ENCODE measurements at places on chromosomes 4 and X.

- DNase-seq = peak; percentile 53
These were observed 10.3 kb downstream of the GNL3L start for GRCh38 chrX:54540289-54540688.

DNA sequence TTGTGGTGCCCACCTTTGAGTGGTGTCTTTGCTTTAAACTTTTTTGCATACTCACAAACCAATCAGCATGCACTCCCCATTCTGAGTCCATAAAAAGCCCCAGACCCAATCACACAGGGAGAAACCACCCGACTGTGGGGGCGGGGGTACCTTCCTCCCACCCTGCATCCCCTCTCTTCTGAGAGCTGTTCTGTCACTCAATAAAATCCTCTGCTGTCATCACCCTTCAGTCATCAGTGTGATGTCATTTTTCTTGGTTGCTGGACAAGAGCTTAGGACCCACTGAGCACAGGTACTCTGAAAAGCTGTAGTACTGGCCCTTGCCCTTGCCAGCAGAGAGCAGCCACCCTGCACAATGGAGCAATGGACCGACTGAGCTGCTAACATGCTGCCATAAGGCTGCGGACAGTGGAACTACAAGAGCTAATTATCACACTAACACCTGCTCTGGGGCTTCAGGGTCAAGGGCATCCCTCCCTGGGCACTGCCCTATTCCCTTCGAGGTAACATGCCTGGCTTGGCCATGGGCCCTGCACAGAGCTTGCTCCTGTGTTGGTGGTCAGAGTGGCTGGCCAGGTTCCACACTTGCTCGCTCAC, 62.9 kb upstream of the PGRMC2 start:
- no peak for DNase-seq

- no peak for DNase-seq
These were observed 330.6 kb upstream of the F9 start for GRCh38 chrX:139199933-139200332.

DNA sequence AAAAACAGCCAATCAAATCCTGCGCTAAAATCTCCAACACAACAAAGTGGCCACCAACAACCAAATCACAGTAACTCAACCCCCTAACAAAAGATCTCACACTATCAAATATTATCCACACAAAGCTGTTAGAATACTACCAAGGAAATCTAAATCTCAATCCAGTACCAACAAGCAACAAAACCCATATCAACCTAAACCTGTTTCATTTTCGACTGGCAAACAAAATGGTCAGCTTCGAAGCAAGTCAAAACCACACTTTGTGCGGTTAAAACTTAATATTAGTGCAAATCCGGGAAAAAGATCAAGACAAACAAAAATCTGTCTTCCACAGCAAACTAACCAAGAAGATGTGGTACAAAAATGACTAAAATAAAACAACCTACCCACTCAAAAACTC, 28.7 kb upstream of the MUC7 start:
- DNase-seq = no peak

GRCh38 chrX:47030339-47030738, 47.9 kb upstream of the RGN start:
- DNase-seq = peak; percentile 70

DNA sequence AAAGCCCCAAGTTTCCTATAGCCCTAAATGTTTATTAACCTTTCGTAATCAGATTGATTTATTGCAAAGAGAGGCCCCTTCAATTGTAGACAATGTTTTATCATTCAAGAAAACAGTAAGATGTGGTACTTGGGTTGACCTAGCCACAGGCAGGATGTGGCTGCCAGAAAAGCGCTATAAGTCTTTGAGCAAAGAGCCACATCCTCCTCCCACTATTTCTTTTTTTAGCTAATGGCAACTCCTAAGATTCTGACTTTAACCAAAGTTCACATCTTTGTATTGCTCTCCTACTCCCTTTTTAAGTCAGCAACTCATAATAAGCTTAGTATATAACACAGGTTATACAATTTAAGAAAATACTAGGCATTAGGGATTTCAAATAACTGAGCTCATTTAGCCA, 70.7 kb upstream of the PPP3CA start:
- DNase-seq = no peak

- DNase-seq = peak; percentile 62
These were observed 65.9 kb upstream of the HPF1 start for GRCh38 chr4:169823685-169824084.

- DNase-seq = no peak
These were observed 15.8 kb downstream of the SMAD1 start for GRCh38 chr4:145497199-145498149.

GRCh38 chr4:120867506-120867905, 55.0 kb downstream of the PRDM5 start:
- DNase-seq = no peak

- peak; percentile 10 for DNase-seq
These were observed 23.6 kb downstream of the KIF4A start for GRCh38 chrX:70313503-70313902.

DNA sequence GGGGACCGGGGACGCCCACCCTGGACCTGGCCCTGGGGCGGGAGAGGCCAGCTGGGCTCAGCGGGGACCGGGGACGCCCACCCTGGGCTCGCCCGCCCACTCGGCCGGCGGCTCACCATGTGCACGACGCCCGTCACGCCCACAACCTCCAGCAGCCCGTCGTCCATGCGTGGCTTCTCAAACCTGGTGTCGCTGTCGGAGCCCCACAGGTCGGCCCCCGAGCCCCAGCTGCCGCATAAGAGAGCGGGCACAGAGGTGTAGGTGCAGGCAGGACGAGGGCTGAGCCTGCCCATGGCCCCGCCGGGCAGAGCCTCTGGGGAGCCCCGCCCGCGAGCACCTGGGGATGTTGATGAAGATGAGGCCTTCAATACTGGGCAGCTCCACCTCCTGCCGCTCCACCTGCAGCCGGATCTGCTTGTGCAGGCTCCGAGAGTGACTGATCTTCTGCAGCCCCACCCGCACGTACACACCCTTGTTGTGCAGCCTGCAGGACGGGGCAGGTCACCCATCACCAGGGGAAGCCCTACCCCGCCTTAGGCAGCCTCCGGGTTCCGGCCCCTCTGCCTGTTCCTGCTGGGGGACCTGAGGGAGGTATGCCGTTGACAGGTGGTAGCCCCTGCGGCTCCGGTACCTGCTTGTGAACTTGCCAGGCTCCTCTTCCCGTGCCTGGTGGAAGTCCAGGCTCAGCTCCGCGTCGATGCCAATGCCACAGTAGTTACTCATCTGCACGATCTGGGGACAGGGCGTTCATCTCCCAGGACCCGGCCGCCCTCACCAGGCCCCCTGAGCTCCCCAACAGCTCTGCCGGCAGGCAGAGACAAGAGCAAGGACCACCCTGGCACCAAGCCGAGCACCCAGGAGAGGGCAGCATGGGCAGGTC, 11.8 kb downstream of the DGKQ start:
- no peak for DNase-seq

- no peak for DNase-seq
These were observed 1091.8 kb upstream of the SLIT2 start for GRCh38 chr4:19159874-19160273.

DNA sequence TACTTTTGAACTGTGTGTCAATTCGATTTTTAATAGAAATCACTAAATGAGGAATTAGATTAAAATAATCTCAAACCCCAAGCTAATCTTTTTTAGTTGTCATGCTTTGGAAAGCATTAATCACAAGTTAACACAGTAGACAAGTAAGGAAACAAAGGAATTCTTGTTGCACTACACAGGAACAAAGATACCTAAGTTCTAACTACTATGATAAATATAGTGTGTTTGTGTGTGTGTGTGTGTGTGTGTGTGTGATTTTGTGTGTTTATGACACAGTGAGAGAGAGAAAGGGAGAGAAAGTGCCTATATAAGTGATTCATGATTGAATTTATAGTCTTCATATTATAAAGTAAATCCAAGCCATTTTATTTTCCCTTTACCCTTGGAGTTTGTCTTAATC, 931.4 kb downstream of the PCDH7 start:
- no peak for DNase-seq

GRCh38 chrX:86714441-86714840, 566.2 kb downstream of the DACH2 start:
- no peak for DNase-seq

GRCh38 chr4:119046263-119046662, 89.4 kb upstream of the MYOZ2 start:
- no peak for DNase-seq

- no peak for DNase-seq
These were observed 2629.2 kb downstream of the PCDH7 start for GRCh38 chr4:33349376-33349775.

- no peak for DNase-seq
These were observed 32.1 kb upstream of the VEGFD start for GRCh38 chrX:15416133-15416993.

- DNase-seq = peak; percentile 38
These were observed 4.0 kb downstream of the C4orf46 start for GRCh38 chr4:158667651-158668198.

GRCh38 chrX:111483881-111484280, 27.6 kb upstream of the SERTM2 start:
- no peak for DNase-seq

GRCh38 chrX:104195489-104196084, 29.3 kb downstream of the FAM199X start:
- peak; percentile 49 for DNase-seq

GRCh38 chr4:68433582-68433981, 13.7 kb upstream of the TMPRSS11E start:
- DNase-seq = no peak

DNA sequence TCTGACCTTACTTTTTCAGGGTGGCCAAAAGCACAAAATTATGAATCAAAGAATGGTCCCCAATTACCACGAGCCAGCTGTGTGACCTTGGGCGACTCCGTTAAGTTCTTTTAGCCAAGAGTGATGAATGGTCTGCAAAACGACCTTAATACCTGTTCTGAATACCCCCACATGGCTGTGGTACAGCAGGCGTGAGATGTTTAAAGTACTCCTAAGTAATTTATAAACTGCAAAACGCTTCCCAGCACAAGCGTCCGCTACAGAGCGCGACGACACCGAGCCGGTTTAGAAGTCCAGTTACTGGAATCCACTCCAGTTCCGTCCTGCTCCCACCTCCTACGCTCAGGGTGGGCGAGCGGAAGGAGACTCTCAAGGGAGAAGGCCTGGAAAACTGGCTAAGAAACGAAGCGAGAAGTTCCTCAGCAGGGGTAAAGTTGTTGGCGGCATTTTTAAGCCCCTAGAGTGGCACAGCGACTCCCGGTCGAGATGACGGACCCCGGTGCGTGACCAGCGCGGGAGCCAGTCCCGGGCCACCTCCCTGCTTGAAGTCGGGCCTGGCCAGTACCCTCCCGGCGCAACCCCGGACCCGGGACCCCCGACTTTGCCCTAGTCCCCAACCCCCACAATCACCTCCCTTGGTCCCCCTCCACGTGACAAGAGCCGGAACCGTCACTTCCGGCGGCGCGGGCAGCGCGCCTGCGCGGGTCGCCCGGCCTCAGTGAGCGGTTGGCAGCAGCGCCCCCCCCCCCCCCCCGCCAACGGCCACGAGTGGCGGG, 659 bp upstream of the BMP2K start:
- peak; percentile 90 for DNase-seq

GRCh38 chr4:32987111-32987510, 2266.9 kb downstream of the PCDH7 start:
- no peak for DNase-seq

DNA sequence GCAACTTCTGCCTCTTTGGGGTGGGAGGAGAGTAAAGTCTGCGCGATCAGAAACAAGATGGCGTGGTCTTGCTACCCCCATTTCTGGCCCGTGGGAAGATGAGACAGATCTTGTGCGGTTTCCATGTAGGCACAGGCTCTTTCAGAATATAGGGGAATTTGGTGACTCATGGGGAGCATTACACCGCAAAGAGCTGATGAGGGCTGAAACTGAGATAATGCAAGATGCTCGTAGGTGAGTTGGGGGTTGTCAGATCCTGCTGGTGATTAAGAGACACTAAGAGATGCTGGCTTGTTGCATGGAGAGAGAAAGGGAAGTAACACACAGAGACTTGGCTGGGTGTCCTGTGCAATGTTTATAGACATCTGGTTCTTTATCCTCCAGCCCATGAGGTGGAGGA, 1.5 kb downstream of the EVC start:
- DNase-seq = peak; percentile 18

DNA sequence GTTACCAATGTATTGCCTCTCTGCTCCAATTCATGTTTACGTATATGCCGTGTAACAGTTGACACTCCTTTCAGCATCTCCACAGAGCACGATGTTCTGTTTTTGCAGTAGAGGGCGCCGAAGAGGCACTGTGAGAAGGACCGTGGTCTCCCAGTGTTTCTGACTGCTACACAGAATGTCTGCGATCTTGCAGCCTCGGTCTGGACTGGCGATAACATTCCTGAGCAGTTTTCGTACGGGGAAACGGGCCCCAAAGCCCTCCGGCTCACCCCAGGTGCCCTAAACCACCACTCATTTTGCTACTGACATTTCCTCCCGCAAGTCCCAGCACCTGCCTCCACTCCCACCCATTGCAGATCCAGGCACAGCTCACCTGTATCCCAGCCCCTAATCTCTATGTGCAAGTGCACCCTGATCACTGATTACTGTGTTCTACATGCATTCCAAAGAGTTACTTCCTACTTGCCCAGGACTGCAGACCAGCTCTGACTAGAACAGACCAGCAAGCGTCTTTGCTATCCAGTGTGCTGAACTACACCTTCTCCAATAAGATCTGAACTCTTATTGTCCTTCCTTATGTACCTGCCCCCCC, 12.4 kb upstream of the NFXL1 start:
- peak; percentile 50 for DNase-seq

DNA sequence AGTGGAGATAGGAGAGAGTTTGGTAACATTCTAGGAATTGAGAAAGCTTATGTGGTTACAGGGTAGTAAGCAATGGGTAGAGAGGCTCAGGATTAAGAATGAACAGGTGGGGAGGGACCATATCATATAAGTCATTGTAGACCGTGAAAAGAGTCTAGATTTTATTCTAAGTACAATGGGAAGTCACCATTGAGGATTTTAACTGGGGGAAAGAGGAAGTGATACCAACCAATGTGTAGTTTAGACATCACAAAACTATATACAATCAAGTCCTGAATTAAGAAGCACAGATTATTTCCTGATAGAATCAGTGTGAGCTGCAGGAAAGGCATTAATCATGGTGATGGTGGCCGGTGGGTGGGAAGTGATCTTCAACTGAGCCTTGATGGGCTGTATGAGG, 178.3 kb upstream of the ZIC3 start:
- DNase-seq = no peak

DNA sequence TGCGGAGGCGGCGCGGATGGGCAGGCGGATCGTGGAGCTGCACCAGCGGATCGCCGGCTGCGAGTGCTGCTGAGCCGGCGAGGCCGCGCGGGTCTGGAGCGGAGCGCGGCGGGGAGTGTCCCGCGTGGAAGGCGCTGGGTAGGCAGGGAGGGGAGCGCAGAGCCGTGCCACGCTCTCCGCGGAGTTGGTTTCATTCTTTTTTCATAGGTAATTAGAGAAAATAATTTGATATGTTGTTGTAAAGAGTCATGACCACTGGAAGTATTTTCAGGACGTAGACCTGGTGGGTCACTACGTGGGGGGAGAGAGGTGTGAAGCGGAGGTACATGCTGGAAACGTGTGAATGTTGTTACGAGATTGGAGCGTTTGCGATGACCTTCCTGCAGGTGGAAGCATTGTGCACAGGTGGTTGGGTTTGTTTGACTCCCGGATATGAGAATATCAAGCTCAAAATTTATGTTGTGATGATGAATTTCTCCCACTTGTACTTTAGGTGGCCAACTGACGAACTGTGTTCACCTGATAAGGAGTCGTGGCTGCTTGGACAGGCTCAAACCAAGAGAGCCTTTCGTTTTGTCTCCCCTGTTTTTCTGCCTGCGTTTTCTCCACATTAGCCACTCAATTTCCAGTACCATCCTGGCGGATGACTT, 19.1 kb upstream of the S100P start:
- no peak for DNase-seq
